ENCODE measurements at places on chromosomes 6 and 20.
A peak's percentile ranks its signal among the peaks of the same experiment; 100 is the strongest.

DNA sequence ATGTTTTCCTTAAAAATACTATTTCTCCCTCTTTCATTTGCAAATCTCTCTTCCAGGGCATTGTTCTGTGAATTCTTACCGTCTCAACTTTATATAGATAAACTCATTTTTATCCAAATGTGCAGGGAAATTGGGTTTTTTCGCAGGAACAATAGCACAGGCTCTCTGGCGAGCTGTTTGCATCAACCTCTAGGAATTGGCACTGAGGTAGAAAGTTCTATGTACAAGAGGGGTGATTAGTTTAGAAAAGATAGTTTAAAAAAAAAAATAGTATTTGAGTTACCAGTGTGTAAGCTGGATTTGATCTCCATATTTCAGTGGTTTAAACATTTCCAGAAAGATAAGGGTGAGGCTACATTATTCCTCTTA is 129.7 kb upstream of the BTN3A2 start:
- DNase-seq = no peak

DNA sequence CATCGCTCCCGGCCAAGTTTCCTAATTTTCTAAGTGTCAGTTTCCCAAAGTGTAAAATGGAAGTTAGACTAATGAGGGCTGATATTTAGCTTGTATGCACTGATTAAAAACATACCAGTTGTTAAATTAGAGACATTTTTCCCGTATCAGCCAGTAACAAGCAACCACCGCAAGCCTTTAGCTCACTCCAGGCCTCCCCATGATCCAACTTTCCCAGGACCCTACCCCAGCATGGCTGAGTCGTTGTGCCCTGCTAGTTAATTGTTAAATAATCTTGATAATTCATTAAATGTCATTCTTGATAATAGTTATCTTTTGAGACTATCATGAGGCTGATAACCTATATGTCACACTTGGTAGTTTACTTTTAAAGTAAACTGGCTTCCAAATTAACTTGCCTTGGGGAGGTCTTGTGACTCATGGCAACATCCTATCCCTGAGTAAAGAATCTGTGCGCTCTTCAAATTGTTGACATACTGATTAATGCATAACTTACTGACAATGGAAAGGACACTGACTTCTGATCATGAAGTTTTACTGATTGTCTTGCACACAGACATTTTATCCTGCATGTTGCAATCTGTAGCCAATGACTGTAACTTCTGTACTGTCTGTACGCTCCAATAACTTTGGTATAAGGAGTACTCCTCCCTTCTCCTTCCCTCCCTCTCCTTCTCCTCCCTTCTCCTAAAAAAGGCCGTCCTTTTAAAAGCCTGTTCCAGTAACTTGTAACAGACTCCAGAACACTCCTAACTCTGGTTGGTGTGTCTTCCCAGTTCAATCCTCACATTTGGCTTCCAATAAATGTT is 6.3 kb upstream of the GTF3C6 start:
- peak; percentile 42 for DNase-seq

GRCh38 chr20:3696200-3696599 is 14.4 kb upstream of the ADAM33 start:
- no peak for DNase-seq

DNA sequence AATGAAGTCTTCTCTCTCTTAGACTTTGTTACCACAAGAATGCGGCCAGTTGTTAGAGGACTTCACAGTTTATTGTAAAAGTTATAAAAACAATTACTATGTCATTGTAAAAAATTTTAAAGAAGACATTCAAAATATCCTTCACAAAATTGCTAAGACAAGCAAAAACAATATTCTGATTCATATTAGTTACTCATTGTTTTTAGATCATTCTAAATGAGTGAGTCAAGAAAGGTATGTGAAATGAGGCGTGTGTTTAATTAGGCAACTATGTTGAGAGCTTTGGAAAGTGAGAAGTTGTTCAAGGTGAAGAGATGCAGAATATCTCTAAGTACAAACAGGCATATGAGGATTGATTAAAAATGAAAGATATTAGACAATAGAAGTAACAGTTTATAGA is 875.3 kb downstream of the EYS start:
- DNase-seq = no peak

GRCh38 chr6:113015249-113015648 is 668.1 kb downstream of the RFPL4B start:
- DNase-seq = no peak

GRCh38 chr6:137767911-137768690 is 99.0 kb upstream of the TNFAIP3 start:
- DNase-seq = no peak

- no peak for DNase-seq
These were observed 199.8 kb upstream of the POU3F2 start for GRCh38 chr6:98634569-98634968.

DNA sequence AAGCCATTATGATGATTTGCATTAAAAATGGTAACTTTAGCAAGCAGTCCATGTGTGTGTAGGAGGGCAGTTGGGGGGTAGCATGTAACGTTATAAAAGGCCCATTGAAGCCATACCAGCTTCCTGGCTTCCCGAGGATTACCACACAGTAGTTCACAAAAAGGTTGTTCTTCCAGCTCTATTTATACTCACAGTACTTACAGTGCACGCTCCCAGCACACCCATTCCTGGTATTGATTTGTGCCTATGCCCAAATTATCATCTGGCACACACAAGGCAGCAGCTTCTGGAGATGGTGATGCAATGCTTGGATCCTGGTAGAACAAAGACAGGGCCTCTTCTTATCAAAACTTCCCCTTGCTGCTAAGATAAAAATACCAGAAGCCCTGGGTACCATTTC is 436.8 kb downstream of the HAO1 start:
- no peak for DNase-seq

DNA sequence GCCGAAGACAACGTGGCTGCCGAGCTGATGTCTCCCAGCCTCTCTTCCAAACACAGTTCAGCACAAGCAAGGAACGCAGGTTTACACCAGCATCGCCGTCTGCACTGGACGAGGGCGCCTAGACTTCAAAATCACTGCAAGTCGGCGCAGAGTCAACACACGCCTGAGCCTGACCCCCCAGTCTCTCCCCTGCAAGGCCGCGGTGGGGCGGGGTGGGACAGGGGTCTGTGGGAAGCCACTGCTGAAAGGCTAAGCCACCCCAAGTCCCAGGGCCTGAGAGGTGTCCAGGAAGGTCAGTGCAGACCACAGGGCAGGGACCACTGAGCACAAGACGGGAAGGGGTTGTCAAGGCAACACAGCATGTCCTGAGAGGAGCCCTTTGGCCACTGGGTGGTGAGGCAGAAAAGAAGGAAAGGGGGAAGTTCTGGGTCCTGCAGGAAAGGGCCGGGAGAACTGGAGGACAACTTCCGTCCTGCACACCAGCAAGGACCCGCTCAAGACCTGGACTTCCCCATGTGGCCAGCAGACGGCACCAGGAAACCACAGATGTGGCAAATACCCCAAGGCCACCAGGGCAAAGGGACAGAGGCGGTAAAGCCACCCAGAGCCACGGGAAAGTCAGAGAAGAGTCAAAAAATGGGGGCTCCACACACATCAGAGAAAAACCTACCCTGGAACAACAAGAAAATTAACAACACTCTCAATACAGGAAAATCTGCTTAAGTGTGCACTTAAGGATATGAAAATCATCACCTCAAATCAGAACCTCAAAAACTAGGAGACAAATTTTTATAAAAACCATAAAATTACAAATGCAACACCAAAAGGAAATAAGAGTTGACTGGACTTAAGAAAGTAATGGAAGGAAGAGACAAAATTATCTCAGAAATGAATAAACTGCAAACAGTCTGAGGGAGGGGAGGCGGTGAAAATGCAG is 84.8 kb downstream of the TAF4 start:
- peak; percentile 17 for DNase-seq

- peak; percentile 59 for DNase-seq
These were observed 8.0 kb upstream of the PMEPA1 start for GRCh38 chr20:57717797-57718196.

- DNase-seq = peak; percentile 71
These were observed 180.7 kb upstream of the UST start for GRCh38 chr6:148565930-148566663.

GRCh38 chr6:167858842-167859664 is 32.3 kb downstream of the AFDN start:
- DNase-seq = no peak
